ENCODE measurements at places on chromosomes 6 and 20.

DNA sequence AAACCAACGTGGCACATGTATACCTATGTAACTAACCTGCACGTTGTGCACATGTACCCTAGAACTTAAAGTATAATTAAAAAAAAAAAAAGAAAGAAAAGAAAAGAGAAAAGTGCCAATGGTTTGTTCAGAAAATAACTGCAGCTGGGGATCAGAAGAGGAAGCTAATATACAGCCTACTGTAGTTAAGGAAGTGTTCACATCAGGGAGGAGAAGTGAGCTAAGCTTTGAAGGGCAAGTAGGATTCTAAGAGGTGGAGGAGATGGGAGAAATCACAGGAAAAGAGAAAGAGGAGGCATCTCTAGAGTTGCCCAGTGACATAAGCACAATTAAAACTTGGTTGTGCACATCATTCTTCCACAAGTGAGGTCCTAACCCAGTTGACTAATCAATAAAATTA, 214.4 kb upstream of the DTNBP1 start:
- no peak for DNase-seq

DNA sequence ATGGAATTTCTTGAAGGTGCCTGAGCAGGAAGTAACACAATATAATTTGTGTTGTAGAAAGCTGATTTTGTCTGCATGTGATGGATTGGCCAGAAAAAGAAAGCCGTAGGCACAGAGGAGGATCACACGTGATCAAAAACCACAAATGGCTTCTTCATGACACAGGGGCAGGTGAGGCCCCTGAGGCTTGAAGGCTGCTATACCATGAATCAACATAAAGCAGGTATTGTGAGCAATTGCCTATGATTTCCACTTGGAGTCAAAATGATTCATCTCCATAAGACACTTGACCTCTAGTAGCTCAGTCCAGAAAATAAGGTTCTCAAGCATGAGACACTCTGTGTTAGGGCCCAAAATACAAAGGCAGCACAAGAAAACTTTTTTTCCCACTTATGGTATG, 42.4 kb upstream of the EYA4 start:
- no peak for DNase-seq

- no peak for DNase-seq
Measured at GRCh38 chr6:41443616-41444525, 102.3 kb upstream of the FOXP4 start.

DNA sequence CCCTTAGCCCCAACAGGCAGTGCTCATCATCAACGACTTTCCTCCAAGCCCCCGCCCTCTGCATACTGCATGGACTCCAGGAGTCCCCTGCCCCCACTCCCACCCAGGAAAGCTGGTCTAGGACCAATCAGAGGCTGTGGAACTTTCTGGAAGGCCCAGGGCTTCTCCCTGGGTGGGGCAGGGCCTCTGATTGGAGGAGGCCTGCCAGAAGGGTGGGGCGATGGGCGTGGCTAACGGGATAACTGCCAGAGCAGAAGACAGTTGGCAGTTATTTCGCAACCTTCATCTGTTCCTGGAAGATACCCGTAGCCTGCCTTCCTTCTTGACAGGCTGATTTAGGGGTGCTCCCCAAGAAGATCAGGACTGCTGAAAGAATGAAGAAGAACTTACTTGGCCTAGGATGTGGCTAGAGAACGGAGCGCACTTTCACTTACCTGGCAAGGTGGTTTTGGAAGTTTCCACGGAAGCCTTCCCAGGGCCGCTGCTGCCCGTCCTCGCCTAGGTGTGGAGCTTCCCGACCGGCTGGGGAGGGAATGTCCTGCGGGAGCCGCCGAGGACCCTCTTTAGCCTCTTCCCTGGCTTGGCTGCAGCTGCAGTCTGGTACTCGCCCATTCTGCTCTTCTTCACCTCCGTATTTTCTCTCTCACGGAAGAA, 209.0 kb downstream of the LRFN2 start:
- no peak for DNase-seq

GRCh38 chr6:112501705-112502104, 154.6 kb downstream of the RFPL4B start:
- no peak for DNase-seq

- DNase-seq: no peak
Measured at GRCh38 chr6:16839631-16840179, 78.4 kb upstream of the ATXN1 start.

DNA sequence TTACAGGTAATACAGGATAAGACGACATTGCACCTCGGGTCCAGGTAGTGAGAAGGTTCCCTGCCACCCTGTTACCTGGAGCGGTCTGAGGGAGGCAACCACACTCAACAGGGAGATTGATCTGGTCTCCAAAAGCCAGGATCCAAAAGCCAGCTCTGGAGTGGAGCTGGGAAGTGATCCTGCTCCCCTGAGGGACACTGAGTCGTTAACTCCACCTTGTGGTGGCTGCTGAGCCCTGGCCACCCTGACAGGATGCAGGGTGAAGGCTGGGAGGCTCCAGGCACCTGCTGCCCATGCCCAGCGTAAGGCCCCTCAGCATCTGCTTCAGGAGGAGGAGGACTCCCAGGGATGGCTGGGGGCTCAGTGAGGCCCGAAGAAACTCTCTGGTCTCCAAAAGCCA, 38.7 kb upstream of the SLC22A2 start:
- DNase-seq: no peak

Measured in CD4-positive, alpha-beta T cell treated with Interleukin-1 beta for 1 hour (primary cell).